Jurkat, Clone E6-1 (cell line): ENCODE measurements at places on chromosomes 2 and 18.

DNA sequence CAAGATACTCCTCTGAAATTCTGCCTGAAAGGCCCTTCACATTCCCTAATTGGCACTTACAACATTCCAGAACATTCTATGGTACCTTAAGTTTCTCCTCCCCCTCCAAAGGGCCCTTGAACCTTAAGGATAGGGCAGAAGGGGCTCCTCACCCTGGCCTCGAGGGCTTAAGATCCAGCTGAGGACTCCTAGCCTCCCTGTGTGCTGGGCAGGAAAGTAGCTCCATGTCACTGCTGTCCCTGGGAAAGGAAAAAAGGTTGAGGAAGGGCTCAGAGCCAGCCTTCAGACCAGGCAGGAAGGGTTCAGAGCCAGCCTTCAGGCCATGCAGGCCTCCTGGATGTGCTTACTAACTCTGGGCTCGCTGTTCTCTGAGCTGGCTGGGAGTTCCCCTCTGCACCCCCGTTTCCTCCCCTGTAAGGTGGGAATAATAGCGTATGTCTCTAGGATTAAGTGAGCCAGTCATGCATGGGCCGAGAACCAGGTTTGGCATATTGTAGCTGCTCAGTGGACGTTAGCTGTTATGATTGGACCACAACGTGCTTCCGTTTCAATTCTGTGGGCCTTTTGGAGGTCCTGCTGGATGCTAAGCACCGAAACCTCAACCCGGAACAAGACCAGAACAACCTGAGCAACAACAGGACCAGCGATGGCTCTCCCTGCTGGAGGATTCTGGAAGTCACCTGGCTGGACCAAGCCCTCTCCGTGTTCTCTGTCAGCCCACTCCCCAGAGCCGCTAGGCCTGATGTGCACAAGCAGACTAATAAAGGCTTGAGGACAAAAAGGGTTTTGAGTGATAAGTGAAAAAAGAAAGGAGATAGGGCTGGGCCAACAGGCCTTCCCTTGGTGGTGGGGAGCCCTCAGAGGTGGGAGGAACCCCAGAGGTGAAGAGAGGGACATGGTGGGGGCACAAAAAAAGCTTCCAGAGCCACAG lies 1.0 kb upstream of the B3GNT7 start:
- no peak for DNase-seq

- peak; percentile 47 for DNase-seq
Measured at GRCh38 chr2:15006667-15007066, 374.1 kb downstream of the LRATD1 start.

- DNase-seq = no peak
Measured at GRCh38 chr18:72336786-72337185, 207.4 kb downstream of the CBLN2 start.

GRCh38 chr2:2505604-2506003 lies 174.5 kb upstream of the MYT1L start:
- DNase-seq = no peak

DNA sequence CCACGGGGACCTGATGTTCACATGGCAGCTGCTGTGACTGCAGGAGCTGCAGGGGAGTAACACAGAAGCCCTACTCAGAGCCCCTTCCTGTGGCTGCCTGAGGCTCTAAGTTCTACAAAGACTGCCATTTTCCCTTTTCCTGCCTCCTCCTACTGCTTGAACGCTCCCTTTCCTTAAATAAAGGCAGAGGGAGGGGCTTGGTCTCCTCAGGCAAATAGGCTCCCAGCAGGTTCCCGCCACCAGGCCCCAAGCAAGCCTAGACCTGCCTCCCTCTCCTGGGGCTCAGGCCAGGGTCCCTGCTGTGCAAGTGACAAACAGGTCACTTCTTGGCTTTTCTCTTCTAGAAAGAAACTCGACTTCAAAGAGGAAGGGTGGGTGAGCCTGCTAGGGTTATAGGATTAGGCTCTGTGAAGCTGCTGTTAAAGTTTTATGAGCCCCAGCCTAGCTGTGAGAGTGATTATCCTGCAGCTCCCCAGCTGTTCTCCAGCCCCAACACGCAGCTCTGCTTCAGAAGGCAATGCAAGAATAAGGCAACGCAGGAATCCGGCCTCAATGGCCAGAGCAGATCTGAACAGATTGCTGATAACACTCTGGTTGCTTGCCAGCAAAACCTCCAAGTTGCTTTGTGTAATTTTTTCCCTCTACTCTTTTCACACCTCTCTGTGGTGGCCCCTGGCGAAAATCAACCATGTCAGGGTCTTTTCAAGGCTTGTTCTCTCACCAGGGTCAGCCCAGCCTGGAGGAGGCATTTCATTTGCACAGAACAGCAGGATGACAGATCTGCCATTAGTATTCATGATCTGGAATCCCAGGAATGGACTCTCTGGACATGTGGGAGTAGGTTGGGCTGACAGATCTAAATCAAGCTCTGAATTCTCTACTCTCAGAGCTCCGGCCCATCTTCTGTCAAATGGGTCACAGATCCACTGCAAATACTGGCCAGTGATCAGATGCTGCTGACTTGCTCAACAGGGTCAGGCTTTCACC lies 71.3 kb downstream of the MRO start:
- DNase-seq = no peak

GRCh38 chr18:31211047-31211446 lies 48.4 kb upstream of the DSC1 start:
- DNase-seq = no peak

DNA sequence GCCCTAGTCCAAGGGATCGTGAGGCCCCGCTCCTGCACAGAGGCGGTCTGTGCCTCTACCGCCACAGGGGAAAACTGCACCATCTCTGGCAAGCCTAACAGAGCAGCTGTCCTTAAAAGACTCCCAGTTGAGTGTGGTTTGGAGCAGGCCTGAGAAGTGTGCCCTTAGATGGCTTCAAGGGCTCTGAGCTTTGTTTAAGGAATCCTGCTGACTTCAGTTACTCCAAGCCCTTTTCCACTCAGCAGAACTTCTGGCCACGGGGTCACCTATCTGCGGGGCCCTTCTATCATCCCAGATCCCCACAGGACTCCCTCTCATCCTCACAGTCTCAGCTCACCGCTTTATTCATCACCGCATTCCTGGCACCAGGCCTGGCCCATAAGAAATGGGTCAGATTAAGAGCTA lies 131.5 kb downstream of the CCDC74A start:
- DNase-seq = no peak

- DNase-seq = no peak
Measured at GRCh38 chr2:88659538-88659915, 31.9 kb upstream of the RPIA start.
